Posterior cingulate gyrus (tissue), 11 donors: ENCODE measurements at places on chromosomes 5 and 9.

DNA sequence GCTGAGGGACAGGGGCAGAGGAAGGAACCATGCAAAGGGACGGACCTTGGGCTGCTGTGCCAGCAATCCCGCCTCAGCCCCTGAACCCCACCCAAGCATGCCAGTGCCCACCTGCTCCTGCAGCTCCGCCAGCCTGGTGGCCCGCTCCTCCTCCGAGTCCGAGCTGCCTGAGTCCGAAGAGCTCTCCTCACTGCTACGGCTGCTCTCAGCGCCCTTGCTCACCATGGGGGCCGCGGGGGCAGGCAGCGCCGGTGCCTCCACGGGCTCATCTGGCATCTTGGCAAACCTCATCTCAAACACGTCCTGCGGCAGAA, 16.3 kb downstream of the BRD3OS start:
- DNase-seq: no peak

GRCh38 chr9:14517154-14517906, 175.9 kb downstream of the ZDHHC21 start:
- DNase-seq: no peak

DNA sequence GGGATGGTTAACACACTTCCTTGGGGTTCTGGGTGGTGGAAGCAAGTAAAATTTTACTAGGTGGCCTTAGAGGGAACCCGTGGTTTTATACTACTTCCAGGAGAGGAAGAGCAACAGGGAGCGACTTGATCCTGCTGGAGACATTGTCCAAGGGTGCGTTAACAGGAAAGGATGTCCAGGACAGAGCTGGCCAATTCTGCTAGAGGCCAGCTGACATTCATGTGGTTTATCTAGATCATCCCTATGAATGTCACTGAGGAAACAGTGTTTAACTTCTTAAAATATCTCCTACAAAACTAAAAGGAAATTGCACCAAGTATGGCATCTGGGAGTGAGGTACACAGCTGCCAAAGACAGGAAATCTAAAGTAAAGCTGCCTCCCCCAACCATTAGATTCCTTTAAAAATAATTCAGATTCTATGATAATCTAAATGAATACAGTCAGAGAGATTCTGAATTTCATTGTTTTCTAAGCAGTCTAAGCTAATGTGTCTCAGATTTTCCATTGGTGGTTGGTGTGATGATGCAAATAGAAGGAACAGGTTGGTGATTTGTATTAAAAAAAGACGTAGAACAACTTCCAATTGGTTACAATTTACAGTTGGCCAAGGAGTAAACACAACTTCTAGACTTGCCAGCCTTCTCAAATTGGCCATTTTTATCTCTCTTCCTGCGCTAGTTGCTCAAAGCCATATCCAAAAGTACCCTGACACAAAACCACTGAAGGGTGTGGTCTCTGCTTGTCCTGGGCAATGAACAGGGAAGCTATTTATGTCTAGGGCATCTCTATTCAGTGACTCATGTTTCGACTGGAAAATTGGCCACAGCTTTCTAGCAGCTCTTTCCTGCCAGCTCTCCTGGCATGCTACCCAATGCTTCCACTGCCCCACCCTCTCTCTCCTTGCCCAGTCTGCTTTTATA, 574.7 kb upstream of the MEF2C start:
- peak; percentile 8 for DNase-seq

GRCh38 chr5:155004138-155004744, 9.3 kb upstream of the KIF4B start:
- DNase-seq: peak; percentile 59

DNA sequence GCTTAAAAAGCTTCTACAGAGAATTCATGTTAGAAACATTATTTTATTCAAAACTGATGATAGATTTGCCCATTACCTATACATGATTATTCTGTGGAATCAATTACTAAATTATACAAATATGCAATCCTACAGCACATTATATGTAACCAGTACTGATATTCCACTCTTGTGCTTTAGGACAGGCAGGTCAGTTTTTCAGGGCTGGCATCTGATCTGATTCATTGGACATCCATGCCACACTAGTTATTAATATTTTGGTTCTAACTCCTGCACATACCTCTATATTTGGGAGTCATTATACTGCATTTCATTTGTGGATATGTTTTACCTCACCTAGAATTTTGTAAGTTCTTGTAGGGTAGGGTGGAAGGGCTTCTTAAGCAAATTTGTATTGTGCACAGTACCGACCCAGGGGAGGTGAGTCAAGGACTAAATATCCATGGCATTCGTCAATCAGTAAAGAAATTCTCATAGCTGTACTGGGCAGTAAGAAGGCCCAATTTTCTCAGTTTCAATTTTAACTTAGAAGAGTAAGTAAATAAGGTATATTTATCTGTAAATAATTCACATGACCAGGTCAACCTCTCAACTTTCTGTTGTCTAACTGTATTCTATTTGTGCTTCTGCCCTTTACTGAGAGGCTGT, 33.5 kb downstream of the ELOVL7 start:
- DNase-seq: no peak
